ENCODE measurements at places on chromosomes 2 and 18.

GRCh38 chr2:2881499-2881898 lies 496.1 kb downstream of the EIPR1 start:
- no peak for DNase-seq

DNA sequence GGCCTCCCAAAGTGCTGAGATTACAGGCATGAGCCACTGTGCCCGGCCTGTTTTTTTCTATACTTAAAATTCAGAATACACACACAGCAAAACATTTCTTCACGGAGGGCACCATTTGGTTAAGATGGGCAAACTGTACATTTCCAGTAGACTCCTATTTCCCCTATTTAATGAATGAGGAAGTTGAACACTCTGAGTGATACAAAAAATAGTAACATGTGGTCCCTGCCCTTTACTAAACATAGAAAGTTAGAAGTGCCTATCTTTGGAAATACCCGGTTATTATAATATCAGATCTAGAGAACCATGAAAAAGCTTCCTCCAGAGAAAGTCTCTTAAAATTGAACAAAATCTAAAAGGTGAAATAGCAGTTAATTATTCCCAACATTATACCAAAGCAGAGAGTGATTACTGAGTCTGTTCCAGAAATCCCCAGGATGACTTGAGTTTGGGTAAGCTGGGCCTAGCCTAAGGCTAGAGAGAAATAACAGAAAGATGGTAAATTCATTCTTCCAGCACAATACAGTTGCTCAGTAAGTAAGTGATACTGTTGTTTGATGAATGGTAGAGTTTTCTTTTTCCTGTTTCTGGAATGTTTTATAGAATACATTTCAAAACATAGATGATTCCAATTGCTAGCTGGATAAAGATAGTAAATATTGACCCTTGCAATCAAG lies 23.3 kb upstream of the RMC1 start:
- DNase-seq, result no peak

GRCh38 chr18:74353169-74353775 lies 37.6 kb downstream of the C18orf63 start:
- DNase-seq, result peak; percentile 77

DNA sequence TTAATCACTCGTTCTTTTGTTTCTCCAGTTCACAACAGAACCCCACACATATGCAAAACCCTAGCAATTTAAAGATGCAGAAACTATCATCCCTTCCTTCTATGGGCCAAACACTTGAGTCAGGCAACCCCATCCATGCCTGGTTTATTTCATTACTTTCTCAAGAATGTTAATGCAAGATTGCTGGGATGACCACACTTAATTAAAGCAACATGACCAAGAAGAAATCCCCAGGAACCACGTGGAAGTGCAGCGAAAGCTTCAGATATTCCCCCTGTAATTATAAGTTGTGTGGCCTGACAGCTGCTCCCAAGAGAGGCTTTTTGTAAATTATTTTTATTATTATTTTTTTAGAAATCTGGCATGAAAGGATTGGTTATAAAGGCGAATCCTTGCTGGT lies 246.2 kb upstream of the ID2 start:
- no peak for DNase-seq

DNA sequence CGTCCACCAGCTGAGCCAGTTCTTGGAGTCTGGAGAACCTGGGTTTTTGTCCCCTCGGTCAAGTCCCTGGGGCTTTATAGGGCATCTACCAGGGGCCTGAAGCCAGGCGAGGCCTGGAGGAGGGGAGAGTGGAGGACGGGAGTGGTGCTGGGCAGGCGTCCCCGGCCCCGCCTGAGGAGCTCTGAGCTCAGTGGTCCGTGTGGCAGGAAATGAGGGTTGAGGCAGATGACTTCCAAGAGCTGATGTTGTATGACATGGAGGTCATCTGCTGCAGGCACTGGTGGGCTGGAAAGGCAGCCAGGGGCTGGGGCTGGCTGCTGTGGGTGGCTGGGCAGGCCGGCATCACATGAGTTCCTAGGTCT lies 118.5 kb upstream of the HS6ST1 start:
- no peak for DNase-seq

DNA sequence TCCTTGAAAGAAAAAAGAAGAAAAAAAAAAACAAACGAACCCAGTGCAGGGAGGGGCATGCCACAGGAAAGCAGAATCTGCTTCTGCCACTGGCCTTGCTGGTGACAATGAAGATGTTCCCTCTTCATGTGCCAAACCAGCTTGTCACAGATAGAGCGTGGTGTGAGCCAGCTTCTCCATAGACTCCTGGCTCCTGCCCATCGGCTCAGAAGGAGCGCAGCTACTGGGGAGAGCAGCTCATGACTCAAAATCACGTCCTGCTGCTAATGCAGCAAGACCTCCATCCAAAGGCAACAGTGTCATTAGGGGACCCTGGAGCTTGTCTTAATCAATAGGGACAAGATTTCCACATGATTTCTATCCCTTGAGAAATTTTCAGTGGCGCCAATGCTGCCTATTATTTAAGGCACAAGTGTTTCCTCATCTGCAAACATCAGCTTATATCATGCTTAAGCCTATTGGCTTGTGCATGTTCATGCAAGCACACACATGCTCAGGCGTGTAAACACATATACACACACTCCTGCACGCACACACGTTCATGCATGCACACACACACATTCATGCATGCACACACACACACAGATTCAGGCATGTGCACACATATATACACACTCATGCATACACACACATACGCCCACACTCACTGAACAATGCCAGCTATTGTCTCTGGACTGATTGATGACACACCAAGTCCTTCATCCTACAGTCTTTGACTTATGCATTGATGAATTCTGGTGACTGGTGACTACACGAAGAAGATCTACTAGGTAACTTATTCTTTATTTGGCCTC lies 682.0 kb upstream of the ID2 start:
- no peak for DNase-seq

GRCh38 chr2:176268976-176269318 lies 295 bp upstream of the MTX2 start:
- no peak for DNase-seq

DNA sequence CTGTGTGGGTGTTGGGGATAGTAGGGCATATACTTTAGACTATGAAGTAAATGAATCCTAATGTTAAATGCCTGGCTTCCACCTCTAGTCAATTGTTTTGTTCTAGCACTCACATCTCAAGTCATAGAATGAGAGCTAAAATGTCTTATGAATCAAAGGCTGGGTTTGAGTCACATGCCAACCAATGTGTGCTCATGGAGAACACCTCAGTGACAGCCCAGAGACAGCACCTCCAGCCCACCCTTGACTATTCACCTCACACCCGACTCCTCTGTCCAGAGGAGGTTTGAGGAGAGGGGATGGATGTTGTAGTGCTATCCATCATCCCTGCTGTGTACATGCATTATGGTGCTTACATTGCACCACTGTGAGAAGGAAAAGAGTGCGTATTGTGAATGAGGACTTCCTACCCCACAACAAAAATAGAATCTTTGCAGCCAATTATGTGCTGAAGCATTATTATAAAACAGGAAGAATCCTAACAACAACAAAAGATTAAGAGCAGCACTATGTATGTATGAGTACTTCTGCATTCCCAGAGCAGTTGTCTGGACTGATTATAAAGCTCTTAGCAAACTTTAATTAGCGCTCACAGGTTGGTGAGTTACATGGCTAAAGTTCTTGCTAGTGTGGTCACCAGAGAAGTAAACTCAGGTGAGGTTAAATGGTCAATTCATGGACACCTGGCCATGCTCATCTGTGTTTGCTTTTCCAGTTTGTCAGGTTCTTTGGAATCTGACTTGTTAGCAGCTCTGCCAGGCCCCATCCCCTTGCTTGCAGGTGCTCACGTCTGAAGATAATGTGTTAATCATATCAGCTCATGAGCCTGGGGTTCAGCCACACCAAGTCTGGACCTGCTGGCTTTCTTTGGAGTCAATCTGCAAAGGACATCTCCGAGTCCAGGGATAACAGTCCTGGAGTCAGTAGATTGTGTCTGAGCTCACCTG lies 55.3 kb upstream of the NABP1 start:
- DNase-seq, result no peak

- DNase-seq, result no peak
These were observed 31.5 kb downstream of the SIX3 start for GRCh38 chr2:44972771-44973535.

GRCh38 chr2:8534729-8535468 lies 147.0 kb upstream of the ID2 start:
- DNase-seq, result no peak

DNA sequence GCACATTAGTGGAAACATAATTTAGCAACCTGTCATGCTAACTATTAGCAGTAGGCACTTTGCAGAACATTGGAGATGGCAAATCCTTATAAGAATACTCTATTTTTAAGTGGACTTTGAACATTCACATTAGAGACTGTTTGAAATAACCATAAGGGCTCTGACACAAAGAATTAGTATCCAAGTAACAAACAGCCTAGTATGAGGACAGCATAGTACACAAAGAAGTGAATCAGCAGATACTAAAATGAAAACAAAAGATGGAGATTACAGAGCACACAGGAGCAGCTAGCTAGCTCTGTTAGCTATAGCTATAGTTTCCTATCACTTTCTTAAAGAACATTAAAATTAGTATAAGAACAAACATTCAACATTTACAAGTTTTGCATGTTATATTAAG lies 256.3 kb upstream of the SPOPL start:
- no peak for DNase-seq

DNA sequence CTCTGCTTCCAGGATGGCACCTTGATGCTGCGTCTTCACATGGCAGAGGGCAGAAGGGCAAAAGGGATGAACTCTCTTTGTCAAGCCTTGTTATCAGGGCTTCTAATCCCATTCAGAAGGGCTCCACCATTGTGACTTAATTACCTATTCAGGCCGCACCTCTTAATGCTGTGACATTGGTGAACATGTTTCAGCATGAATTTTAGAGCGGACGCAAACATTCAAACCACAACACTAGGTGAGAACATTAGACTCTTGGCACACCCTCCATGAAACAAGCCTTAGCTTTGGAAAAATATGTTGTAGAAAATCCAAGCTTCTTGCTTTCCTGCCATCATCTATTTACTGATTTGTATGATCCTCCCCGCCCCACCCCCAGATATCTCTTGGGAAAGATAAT lies 17.9 kb downstream of the DAW1 start:
- no peak for DNase-seq

DNA sequence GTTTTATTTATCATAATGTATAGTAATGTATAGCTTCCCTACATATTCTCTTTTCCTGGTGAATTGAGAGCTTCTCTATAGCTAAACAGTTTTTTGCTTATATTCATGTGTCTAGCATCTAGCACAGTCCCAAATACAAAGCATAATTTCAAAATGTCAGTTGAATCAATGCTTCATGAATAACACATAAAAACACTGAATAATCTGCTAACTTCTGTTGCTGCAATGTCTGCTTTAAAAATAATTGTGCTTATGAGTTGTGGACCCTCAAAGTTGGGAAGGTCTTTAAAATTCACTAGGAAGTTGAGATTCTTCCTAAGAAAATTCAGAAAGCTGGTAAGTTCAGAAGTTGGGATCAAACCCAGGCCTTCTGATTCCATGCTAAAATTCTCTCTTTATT lies 600.9 kb upstream of the FAM98A start:
- no peak for DNase-seq

DNA sequence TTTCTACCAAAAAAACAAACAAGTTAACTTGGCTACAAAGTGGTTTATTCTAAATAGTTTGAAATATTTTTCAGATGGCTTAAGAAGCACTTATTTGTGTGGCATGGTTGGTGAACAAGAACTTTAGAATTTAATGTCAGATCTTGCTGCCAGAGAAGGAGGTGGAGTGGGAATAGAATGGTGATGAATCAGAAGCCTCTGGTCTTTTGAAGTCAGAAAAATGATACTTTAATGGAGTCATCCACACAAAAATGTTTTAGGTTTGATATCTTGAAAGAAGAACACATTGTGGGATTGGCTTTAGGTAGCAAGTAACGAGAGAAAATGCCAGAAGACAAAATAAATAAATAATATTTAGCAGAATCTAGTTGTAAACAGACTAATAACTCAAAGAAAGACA lies 243.1 kb upstream of the FANCL start:
- DNase-seq, result no peak

DNA sequence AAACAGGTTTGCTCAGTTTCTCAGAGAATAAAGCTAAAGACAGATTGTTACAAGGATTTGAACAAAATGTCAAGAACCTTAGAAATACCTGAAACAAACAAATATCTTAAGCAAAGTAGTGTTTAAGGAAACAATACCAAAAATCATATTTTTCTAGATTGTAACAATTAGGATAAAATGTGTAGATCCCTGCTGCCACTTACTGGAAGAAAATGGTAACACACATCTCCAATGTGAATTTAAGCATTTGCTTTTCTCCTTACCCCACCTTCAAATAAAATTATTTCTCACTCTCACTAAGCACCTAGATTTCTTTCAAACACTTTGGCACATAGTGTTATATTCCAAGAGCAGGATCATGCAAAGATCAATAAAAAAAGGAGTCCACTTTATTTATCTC lies 34.9 kb downstream of the SUCLG1 start:
- no peak for DNase-seq

GRCh38 chr2:71063216-71063615 lies 5.2 kb upstream of the NAGK start:
- no peak for DNase-seq

GRCh38 chr2:176132205-176133171 lies 3.0 kb downstream of the HOXD8 start:
- no peak for DNase-seq

DNA sequence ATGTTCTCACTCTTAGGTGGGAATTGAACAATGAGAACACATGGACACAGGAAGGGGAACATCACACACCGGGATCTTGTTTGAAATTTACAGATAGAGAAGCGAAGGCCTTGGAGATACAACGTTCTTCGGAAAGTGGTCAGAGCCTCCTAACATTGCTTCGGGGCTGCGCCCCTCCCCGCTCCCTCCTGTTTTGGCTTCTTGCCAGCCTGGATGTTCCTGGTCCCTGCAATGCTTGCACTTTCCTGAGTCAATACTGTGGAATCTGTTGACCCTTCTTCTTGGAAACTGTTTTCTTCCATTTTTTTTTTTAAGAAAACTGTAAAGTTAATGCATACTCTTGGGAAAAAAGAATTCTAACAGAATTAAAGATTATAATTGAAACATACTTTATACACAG lies 360.8 kb downstream of the SOCS6 start:
- no peak for DNase-seq

GRCh38 chr2:96764253-96764637 lies 3.5 kb downstream of the CNNM4 start:
- DNase-seq, result no peak

- no peak for DNase-seq
These were observed 89.4 kb downstream of the RRM2 start for GRCh38 chr2:10211844-10212422.

All from brain microvascular endothelial cell (primary cell).